Gastrocnemius medialis (tissue), 4 donors: ENCODE measurements at places on chromosomes 4 and X. TPM values are rescaled to one million over a fixed set of nuclear protein-coding genes. Genes with fewer than 3 reads are reported as not detected.

GRCh38 chr4:102608190-102608589 lies 107.0 kb downstream of the NFKB1 start:
- no peak overlapping the region for H3K27ac ChIP-seq
- H3K4me1 ChIP-seq = no peaks in the 10 kb centered on the region
- no peak for DNase-seq

DNA sequence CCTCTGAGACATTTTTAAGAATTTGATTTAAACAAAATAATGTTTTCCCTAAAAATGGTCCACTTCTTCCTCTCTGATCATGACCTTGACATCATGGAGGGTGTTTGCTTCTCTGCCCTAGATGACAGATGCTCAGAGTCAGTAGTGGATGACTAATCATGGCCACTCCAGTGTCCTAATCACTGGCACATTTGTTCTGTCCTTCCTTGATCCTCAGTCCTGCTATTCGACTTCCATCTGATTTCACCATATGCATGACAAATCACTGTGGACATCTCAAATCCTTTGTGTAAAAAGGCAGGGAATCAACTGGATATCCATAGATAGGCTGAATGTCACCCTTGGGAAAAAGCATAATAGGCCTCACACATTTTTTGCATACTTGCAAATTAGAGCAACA lies 9.0 kb downstream of the CRMP1 start:
- no peak for DNase-seq
- H3K4me1 ChIP-seq = no peaks in the 10 kb centered on the region
- peaks cover 18% of the 10 kb centered on the region for H3K27me3 ChIP-seq
- H3K4me3 ChIP-seq = no peak overlapping the region
- H3K27ac ChIP-seq = no peak overlapping the region

- no peak overlapping the region for H3K27ac ChIP-seq
- no peak overlapping the region for H3K4me3 ChIP-seq
- no peaks in the 10 kb centered on the region for H3K27me3 ChIP-seq
- no peaks in the 10 kb centered on the region for H3K4me1 ChIP-seq
These were observed 1079.9 kb upstream of the SLIT2 start for GRCh38 chr4:19171832-19172231.

- H3K27ac ChIP-seq = no peak overlapping the region
- H3K4me3 ChIP-seq = no peak overlapping the region
- no peaks in the 10 kb centered on the region for H3K4me1 ChIP-seq
- no peak for DNase-seq
- H3K27me3 ChIP-seq = no peaks in the 10 kb centered on the region
- H3K36me3 ChIP-seq = no peaks in the 10 kb centered on the region
These were observed 684.6 kb downstream of the ARAP2 start for GRCh38 chr4:35559559-35560365.

DNA sequence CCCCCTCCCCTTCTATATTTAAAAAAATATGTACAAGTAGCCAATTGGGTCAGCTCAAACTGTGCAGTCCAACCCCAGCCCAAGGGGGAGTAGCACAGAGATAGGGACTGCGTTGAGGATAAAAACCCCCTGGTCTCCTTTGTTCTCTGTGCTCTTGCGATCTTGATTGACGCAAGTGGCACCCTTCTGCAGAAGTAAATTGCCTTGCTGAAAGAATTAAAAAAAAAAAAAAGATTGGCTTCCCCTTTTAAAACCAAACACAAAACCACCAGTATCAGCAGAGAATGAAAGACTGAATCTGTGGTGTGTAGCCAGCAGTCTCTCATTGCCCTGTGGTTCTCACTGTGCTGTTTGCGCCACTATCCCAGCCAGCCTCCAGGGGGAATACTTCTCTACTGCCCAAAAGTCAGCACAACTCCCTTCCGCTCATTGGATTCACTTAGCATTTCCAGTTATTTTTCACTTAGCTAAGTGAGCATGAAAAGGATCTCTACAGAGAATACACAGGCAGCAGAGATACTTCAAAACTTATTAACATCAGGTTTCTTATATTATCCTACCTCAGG lies 29.7 kb downstream of the MANBA start:
- no peaks in the 10 kb centered on the region for H3K27me3 ChIP-seq
- H3K36me3 ChIP-seq = peaks cover 5% of the 10 kb centered on the region
- H3K4me3 ChIP-seq = no peak overlapping the region
- H3K27ac ChIP-seq = no peak overlapping the region
- peaks cover 13% of the 10 kb centered on the region for H3K4me1 ChIP-seq

- H3K27me3 ChIP-seq = no peaks in the 10 kb centered on the region
- H3K36me3 ChIP-seq = no peaks in the 10 kb centered on the region
- H3K4me3 ChIP-seq = peak overlapping the region; percentile 58
- peak overlapping the region; percentile 87 for H3K27ac ChIP-seq
- no peak for DNase-seq
- H3K4me1 ChIP-seq = peaks cover 21% of the 10 kb centered on the region
These were observed 212 bp downstream of the CLCN4 start for GRCh38 chrX:10157032-10157341.

DNA sequence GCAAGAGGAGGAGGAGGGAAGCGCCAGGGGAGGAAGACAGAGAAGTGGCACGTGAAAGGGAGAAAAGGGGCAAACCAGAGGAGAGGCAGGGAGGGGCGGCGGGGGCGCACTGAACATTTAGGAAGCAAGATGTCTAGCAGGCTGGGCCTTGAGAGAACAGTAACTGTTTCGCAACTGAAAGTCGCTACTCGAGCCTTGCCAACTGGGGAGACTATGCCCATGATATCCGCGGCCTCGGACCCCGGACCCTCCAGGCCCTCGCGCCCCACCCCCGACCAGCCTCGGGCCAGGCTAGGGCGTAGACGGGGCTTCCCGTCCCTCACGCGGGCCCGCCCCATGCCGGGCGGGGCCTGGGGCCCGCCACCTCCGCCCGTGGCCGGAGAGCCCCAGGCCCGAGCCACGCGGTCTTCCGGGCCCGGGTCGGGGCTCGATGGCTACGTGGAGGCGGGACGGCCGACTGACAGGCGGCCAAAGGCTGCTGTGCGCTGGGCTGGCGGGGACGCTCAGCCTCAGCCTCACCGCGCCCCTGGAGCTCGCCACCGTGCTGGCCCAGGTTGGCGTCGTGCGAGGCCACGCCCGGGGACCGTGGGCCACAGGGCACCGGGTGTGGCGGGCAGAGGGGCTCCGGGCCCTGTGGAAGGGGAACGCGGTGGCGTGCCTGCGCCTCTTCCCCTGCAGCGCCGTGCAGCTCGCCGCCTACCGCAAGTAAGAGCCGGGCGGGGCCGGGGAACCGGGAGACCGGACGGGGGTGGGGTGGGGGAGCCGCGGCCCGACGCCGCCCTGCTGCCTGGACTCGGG lies at the start of gene SLC25A43:
Gene SLC25A43 (plus strand): TSS at position 363 of the 798 bp plus-strand sequence. CDS start 68 bp downstream, at position 431.
- no peaks in the 10 kb centered on the region for H3K36me3 ChIP-seq
- H3K27ac ChIP-seq = peak within 1 kb of the TSS; percentile 64
- no peaks in the 10 kb centered on the region for H3K4me1 ChIP-seq

- no peaks in the 10 kb centered on the region for H3K36me3 ChIP-seq
- H3K4me1 ChIP-seq = no peaks in the 10 kb centered on the region
- H3K4me3 ChIP-seq = no peak overlapping the region
- no peaks in the 10 kb centered on the region for H3K27me3 ChIP-seq
These were observed 153.5 kb downstream of the HHIP start for GRCh38 chr4:144799486-144799885.

DNA sequence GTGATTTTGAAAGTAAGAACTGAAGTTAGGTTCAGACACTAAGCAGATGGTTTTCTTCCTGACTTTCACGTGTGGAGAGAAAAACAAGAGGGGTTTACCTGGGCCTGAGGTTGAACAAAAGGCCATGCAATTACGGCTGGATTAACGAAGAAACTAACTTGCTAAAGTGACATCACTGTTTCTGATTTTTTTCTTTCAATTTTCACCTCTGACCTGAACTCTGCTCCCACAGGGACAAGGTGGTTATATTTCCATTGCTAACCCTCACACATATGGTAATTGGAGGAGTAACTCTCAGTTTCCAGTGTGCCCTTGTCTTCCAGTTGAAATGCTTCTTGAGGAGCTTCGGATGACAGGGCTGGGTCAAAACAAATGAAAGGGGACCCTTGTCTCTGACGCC lies 38.0 kb downstream of the MSN start:
- H3K4me3 ChIP-seq = no peak overlapping the region
- no peak for DNase-seq
- no peaks in the 10 kb centered on the region for H3K27me3 ChIP-seq
- no peaks in the 10 kb centered on the region for H3K36me3 ChIP-seq

GRCh38 chrX:79623098-79623762 lies 256.1 kb upstream of the ITM2A start:
- H3K4me3 ChIP-seq = no peak overlapping the region
- no peak for DNase-seq
- no peaks in the 10 kb centered on the region for H3K4me1 ChIP-seq
- H3K27me3 ChIP-seq = no peaks in the 10 kb centered on the region
- no peak overlapping the region for H3K27ac ChIP-seq
- H3K36me3 ChIP-seq = no peaks in the 10 kb centered on the region

DNA sequence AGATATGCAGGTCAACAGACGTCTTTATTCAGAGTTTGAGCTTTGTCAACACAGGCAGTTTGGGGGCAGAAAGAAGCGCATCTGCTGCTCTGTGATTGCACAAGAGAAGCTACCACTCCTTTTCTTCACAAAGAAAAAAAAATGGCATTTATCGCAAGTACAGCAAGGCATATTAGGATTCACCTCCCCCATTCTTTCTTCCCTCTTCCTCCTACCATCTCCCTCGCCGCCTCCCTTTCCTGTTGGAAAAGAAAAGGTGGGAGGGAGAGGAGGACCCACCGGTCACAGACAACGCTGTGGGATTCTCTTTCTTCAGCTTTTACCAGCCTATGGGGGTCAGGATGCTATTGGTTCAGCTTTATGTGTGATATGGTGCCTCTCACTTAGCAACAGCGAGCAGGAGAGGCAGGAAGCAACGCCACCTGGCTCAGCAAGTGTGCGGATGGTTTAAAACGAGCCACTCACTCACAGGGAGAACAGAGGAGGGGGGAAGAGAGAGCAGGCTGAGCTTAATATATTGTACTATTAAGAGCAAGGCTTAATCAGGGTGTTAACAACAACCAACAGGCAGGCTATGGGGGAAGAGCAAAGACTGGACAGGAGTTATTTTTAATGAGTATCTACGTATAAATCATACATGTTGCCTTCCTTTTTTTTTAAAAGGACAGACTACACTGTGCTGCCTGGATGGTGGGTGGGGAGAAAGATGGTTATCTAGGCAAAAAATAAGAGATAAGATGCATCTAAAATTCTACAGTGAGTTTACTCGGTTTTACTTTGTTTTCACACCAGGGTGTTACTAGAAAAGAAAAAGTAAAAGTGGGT lies 104.7 kb downstream of the MAML3 start:
- peak; percentile 17 for DNase-seq
- H3K27me3 ChIP-seq = no peaks in the 10 kb centered on the region
- peak overlapping the region; percentile 46 for H3K4me3 ChIP-seq
- H3K4me1 ChIP-seq = peaks cover 26% of the 10 kb centered on the region

DNA sequence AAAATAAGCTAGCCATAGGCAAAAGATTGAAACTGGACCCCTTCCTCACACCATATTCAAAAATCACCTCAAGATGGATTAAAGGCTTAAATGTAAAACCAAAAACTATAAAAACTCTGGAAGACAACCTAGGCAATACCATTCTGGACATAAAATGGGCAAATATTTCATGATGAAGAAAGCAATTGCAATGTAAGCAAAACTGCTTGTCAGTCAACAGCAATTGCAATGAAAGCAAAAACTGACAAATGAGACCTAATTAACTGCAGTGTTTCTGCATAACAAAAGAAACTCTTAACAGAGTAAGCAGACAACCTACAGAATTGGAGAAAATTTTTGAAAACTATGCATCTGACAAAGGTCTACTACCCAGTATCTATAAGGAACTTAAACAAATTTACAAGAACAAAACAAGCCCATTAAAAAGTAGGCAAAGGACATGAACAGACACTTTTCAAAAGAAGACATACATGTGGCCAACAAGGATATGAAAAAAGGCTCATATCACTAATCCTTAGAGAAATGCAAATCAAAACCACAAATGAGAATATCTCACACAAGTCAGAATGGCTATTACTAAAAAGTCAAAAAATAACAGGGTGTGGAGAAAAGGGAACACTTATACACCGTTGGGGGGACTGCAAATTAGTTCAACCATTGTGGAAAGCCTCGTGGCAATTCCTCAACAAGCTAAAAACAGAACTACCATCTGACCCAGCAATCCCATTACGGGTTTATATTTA lies 46.7 kb downstream of the CFAP299 start:
- H3K36me3 ChIP-seq = no peaks in the 10 kb centered on the region
- no peak for DNase-seq

The TMPRSS11F gene
- total RNA-seq = not detected

The GPM6B gene
- 3.6 TPM for total RNA-seq
